Fibroblast of the aortic adventitia (primary cell): ENCODE measurements at places on chromosomes 1 and 21. TPM values are rescaled to one million over a fixed set of nuclear protein-coding genes. Genes with fewer than 3 reads are reported as not detected.

RORC gene
- not detected in 2 replicates for total RNA-seq

DNA sequence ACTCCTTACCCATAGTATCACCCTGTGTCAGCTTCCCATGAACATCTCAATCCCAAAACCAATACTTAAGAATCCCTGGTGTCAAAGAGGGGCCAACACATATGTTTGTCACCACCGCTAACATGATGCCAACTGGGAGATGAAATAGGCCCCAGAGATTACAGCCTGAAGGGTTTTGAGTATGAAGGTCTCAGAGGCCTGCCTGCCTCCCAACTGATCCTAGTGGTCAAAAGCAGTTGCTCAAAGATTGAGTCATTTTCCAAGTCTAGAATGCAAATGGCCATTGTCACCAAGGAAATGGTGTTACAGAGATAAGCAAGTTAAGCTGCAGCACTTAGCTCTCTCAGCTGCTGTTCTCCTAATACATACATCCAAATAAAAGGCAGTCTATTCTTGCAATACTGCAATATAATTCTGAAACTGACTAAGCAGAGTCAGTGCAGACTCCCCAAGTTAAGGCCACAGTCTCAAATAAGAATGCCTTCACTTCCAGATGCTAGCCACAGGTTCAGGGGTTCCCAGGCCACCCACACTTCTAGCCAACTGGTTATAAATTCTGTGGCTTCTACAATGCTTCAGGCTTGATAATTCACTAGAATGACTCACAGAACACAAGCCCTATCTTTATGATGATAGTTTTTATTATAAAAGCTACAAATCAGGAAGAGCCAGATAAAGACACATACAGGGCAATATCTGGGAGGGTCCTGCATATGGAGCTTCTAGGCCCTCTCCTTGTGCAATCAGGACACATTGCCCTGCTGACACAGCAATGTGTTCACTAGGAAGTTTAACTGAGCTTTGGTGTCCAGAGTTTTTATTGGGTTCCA lies 18.7 kb downstream of the DUSP10 start:
- DNase-seq = peak; percentile 18

- no peak for DNase-seq
Measured at GRCh38 chr21:41393876-41394465, 32.1 kb upstream of the MX1 start.

GRCh38 chr1:245621589-245621988 lies 466.8 kb downstream of the KIF26B start:
- no peak for DNase-seq

GRCh38 chr1:79629414-79629813 lies 622.9 kb upstream of the ADGRL4 start:
- no peak for DNase-seq

DNA sequence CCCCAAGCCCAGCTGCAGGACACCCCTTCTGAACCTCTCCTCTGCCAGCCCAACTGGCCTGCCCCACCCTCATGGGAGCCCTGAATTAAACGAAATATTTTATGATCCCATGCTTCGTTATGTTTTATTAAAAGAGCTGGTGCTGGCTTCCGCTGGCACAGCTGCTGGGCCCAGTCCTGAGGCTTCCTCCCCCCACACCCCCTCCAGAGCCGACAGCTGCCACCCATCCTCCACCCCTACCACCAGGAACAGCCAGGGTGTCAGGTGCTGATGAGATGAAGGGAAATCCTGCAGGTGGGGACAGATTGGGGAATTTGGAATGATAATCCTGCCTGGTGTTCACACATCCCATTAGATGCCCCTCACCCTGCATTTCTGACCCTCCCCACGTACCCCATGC lies 19.0 kb downstream of the IGSF21 start:
- DNase-seq = no peak

- peak; percentile 95 for DNase-seq
Measured at GRCh38 chr1:8412183-8412831, 94.4 kb downstream of the SLC45A1 start.

DNA sequence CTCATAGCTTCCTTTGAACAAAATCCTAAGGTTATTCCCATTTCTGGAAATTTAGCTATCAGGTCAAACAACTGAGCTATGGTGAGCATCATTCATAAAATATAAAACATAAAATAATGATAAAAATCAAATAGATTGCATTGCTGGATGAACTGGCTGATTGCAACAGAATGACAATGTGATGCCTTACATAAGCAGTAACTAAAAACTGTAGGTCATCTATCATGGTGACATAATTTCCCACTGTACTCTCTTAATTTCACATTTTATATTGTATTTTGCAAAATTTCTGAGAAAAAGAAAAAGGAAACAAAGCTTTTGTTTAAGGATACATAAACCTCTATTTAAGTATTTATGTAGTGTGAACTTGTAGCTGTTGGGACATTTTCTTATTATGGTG lies 4.6 kb downstream of the PTGER3 start:
- no peak for DNase-seq
